CD4-positive, alpha-beta T cell treated with Interferon gamma for 1 hour (primary cell): ENCODE measurements at places on chromosomes 16 and 17.

GRCh38 chr17:77374170-77374936, 233.6 kb downstream of the SEC14L1 start:
- DNase-seq: peak; percentile 79

DNA sequence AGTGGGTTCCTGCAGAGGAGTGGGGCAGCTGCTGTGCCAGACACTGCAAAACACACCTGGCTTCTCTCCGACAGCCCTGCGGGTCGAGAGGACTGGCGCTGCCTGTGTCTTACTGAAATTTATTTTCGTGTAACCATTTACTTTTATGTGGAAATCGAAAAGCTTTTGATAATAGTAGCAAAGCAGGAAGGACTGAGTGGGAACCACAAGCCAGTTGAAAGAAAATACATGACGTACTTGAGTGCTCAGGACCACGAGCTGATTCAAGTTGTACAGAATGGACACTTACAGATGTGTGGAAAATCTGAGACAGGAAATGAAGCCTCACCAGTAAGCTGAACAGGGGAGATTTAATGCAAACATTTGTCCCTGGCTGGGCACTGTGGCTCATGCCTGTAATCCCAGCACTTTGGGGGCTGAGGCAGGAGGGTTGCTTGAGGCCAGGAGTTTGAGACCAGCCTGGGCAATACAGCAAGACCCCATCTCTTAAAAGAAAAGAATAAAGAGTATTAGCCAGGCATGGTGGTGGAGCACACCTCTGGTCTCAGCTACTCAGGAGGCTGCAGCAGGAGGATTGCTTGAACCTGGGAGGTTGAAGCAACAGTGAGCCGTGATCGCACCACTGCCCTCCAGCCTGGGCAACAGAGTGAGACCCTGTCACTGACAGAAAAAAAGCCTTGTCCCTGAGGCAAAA, 11.3 kb upstream of the RPL13 start:
- no peak for DNase-seq

DNA sequence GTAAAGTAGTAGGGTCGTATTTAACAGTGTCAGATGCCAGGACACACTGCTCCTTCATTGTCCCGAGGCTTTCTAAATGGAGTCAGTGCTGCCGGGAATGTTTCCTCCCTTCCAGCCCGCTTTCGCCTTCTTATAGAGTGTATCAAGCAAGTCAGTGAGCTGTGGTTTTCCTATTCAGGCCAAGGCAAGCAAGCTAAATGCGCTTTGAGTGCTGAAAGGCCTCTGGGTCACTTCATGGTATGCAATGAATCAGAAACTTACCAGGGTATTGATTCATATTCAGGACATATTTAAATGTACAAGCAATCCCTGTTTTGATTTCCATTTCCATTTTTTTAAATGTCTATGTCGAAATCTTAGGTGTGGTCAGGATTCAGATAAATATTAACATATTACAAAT, 327.9 kb upstream of the SOX9 start:
- no peak for DNase-seq

GRCh38 chr17:48816774-48817590, at the start of gene TTLL6:
Gene TTLL6 (minus strand): TSS chr17:48817229. CDS start chr17:48817072, 157 bp downstream.
- peak; percentile 70 for DNase-seq

GRCh38 chr17:52681480-52681879, 523.0 kb upstream of the CA10 start:
- no peak for DNase-seq

- no peak for DNase-seq
Measured at GRCh38 chr17:10435096-10435495, 13.3 kb upstream of the MYH8 start.

DNA sequence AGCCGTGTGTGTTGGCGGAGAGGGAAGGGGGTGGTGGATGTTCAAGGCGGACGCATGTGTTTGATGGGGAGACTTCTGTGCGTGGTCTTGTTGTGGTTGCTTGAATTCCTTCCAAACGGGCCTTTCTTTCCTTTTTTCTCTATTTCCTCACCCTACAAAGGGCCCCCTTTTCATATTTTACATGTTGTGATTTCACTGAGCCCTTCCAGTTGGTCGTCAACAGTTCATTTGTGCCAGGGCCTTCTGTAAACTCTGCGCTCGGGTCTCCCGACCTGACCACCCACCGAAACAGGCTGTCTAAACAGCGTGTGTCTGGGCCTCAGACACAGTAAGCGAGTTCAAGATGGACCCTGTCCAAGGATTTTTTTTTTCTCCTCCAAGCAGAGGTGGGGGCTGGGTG, 228.4 kb downstream of the IRF8 start:
- no peak for DNase-seq

GRCh38 chr17:39174920-39175694, 9.1 kb upstream of the ARL5C start:
- DNase-seq: peak; percentile 75

GRCh38 chr17:75647061-75647460, 13.8 kb downstream of the SMIM5 start:
- DNase-seq: no peak

DNA sequence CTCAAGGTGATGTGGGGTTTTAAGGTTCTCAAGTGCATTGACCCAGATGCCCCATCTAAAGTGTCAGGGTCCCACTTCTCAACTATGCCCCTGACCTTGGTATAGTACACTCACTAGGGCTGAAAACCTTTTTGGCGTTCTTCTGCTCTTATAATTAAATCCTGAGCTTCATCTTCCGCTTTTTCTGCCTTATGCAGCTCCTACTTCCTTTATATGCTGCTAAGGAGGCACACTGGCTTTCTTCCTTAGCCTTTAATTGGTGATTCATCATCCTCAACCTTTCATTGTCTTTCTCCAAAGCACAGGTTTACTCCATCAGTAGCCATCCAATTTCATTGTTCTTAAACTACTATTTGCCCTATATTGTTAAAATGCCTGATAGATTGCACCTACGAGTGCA, 5.3 kb upstream of the NF1 start:
- DNase-seq: no peak

DNA sequence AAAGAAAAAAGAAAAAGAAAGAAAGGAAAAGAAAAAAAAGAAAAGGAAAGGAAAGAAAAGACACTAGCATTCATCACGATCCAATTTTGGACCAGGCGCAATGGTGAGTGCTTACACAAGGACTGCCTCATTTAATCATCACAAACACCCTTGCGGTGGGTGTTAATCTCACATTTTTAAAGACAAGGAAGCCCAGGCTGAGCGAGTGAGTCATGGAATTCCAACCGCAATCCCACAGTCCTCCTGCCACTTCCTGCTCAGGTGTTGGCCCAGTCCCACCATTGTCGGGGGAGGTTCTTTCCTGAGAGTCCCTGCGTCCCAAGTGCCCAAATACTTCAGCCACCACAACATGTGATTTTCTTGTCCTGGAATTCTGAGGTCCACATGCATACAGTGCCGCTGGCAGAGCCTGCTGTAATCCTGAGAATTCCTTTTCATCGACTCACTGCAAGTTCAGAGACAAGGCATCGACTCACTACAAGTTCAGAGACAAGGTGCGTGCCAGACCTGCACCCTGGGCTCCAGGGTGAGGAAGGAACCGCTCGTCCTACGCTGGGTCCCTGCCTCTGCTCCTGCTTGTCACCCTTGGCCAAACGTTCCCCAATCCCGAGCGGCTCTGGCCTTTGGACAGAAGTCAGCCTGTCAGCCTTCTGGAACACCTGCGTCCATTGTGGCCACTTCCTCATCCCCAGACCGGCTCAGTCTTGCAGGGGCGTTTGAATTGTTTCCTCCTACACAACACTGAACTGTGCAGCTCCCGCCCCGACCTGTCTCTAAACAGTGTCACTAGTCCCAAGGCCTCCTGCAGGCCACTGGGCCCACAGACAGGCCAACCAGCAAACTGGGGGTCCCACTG, 5.8 kb downstream of the ZG16B start:
- no peak for DNase-seq

DNA sequence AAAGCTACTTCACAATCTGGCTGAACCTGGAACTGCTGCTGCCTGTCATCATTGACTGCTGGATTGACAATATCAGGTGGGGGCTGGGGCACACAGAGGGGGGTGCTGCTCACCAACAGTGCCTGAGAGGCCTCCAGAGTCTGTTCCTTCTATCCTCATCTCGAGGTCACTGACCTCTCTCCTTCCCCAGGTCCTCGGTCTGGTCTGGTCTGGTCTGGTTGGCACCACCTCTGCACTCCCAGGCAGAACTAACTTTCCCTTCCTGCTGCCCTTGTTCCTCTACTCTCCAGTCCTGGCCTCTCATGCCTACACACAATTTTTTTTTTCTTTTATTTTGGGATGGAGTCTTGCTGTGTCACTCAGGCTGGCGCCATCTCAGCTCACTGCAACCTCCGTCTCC, 4.2 kb downstream of the PLA2G15 start:
- DNase-seq: no peak

GRCh38 chr16:3654249-3654991, at the start of gene DNASE1:
Gene DNASE1 (plus strand): TSS chr16:3654691. CDS start chr16:3655374, 683 bp downstream.
- peak; percentile 41 for DNase-seq

- no peak for DNase-seq
Measured at GRCh38 chr17:78120537-78120936, 8.0 kb downstream of the TMC6 start.

DNA sequence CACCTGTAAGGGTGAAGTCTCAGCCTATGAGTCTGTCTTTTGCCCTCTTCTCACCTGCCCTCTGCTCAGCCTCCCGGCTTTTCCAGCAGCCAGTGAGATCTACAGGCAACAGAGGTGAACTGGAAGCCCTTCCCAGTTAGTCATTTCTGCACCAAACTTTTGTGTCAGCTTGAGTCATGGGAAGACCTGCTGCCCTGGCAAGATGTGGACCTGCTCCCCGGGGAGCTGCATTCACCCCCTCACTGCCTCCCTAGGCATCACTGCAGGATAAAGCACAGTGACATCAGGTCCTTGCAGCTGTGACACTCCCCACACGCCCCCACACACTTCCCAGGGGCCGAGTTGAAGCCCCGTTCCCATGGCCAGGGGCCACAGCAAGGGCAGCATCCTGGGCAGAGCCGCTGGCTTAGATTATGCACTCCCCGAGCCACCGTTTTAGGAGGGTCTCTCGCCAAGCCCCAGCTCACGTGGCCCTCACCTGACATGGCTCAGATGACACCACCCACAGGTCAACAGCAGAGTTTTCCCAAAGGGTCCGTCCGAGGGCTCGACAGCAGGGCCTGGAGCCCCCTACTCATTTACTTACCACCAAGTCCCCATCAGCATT, 6.5 kb upstream of the ABR start:
- no peak for DNase-seq

DNA sequence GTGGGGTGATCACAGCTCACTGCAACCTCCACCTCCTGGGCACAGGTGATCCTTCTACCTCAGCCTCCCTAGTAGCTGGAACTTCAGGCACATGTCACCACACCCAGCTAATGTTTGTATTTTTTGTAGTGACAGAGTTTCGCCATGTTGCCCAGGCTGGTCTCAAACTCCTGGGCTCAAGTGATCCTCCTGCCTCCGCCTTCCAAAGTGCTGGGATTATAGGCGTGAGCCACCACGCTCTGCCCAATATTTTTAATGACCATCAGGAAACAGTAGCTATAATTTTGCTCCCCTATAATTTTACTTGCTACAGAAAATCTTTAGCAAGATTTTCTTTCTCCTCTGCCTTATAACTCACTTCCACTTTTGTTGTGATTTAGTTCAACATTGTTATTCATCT, 29.7 kb upstream of the APPBP2 start:
- DNase-seq: no peak

DNA sequence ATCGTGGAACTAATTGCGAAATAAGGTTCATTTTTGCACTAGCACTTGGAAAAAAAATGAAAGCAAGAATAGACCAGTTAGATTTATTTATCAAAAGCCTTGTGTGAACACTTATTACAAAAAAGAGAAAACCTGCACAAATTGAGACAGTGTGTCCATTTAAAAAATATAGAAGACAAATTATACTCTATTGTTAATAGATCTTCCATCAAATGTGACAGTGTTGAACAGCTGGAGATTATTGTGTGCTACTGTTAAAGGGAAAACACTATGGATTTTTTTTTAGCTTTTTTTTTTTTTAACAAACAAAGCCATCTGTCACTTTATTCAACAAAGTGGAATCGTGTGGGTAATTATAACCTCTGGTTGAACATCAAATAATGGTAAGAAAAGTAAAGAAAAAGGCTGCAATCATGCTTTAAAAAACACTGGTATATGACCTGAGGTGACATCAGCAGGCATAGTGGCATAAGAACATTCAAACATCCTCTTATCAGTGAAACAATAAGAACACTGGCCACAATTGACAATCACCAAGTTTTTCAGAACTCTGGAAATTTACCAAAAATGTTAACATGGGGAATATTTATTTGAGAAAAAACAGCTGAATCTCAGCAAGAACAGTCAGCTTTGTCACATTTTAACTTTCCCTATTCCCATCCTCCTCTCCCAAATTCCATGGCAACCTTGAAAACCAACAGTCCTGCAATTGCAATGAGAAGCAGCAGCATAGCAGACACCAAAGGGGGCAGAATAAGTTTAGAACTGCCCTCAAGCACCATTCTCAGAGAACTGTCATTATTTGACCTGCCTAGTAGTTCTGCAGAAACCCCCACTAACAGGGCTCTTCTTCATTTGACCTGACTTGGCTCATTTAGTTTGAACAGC, 442.3 kb upstream of the MON1B start:
- no peak for DNase-seq

DNA sequence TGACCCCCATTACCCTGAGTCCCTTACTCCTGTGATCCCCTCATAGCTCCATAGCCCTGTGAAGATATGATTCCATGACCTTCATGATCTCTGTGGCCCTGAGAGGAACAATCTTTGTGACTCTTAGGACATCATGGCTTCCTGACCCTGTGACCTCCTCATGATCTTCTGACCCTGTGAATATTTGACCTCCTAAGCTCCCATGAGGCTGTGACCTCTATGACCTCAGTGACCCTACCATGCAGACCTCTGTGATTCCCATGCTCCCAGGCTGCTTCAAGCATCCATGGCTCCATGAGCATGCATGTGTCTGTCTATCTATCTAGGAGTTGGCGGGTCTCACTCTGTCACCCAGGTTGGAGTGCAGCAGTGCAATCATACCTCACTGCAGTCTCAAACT, 12.1 kb downstream of the RIPOR1 start:
- no peak for DNase-seq

DNA sequence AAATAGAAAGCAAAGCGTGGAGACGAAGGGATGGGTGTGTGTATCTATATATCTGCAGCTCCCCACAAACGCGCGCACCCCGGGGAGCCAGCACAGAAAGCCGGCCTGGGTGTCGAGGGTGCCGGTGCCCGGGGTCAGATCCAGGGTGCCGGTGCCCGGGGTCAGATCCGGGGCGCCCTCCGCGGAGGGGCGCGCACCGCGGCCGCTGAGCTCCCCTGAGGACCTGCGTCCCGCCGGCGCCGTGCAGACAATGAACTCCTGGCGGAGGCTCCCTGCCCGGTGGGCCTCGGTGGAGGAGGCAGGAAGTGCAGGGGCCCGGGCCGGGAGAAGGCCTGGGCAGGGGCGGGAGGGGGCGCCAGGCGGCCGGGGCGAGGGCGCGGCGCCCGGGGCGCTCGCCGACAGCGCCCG, 1.1 kb downstream of the ZNF423 start:
- no peak for DNase-seq

GRCh38 chr16:8645831-8646230, 24.3 kb downstream of the METTL22 start:
- no peak for DNase-seq

- no peak for DNase-seq
Measured at GRCh38 chr16:31451681-31452351, 7.5 kb upstream of the ARMC5 start.
